ENCODE measurements at places on chromosomes 4 and X. TPM values are rescaled to one million over a fixed set of nuclear protein-coding genes. Genes with fewer than 3 reads are reported as not detected.
A peak's percentile ranks its signal among the peaks of the same experiment; 100 is the strongest.

- no peak for ATAC-seq
Observed at GRCh38 chr4:3263876-3264193, 14.9 kb downstream of the MSANTD1 start.

The FIP1L1 gene
- total RNA-seq = 41.4 TPM

The KIAA1210 gene
- not detected for total RNA-seq

GRCh38 chr4:4838936-4839810, 20.3 kb upstream of the MSX1 start:
- ATAC-seq = no peak

- no peak for ATAC-seq
Observed at GRCh38 chrX:22278375-22278774, 5.7 kb downstream of the CBLL2 start.

The STS gene
- 5.4 TPM for total RNA-seq

The C4orf51 gene
- total RNA-seq = not detected

DNA sequence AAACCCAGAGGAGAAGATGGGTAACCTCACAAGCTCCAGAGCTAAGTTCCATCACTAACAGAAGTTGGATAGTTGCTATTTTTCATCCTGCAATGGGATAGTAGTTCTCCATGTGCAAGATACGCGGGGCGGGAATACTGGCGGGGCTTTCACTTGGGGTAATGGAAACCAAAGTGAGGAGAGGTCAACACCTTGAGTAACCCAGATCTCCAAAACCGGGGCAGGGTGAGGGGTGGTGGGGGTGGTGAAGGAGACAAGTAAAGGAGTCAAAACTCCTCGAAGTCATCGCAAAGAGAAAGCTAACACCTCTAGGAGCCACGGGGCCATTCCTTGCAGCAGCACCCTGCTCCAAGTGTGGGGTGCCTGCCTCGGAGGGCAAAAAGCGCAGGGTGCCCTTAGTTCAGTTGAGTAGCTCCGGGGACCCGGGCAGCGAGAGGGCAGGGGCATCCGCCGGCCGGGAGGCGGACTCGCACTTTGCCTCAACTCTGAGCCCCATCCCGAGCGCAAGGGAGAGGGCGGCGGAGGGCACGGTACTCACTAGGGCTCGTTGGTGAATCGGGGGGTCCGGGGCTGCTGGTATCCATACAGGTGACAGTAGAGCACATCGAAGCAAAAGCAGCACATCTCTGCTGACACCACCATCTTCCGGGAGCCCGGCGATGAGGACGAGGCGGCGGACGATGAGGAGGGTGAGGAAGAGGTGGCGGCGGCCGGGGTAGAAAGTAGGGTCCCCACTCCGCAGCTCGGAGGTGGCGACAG, 645 bp downstream of the AMMECR1 start:
- ATAC-seq = peak; percentile 9

DNA sequence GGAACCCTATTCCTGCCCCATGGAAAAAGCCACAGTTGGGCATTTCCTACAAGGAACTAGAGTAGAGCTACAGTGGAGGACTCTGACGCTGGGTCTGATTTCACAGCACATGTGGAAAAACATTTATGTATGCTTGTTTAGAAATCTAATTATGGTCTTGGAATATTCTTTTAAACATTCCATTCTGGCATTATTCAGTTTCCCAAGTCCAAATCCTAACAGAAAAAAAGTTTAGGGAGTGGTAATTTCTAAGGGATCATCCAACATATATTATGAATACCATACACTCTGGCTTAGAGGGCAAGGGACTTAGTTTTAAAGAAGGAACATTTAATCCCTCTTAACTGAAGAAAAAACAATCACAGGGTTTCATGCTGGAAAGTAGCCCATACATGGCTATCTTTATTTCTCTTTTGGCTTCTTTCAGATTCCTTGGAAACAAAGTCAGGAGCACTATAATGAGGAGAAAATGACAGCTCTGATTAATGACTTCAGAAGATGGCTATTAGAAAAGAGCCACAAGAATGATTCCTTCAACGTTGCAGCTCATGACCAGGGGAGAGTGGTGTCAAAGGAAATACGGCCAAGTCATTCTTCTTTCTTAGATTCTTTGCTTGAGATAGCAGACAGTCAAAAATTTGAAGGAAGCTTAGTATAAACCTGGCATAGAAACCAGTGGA, 56.1 kb downstream of the CNGA2 start:
- no peak for ATAC-seq

DNA sequence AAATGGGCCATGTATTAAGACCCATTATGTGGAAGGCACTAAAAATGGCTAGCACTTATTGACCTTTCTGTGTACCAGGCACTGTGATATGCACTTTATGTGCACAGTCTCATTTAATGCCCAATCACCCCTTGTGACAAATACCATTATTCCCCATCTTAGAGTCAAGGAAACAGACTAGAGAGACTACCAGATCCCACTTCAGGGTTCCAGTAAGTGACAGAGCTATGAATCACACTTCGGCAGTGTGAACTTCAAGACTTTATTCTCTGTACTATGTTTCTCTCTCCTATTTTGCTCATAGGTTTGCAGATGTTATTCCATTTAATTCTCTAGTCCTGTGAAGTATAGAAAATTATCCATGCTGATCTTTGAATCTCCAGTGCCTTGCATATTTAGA, 107.0 kb downstream of the NFKB1 start:
- no peak for ATAC-seq

The MAGEH1 gene
- 32.7 TPM for total RNA-seq

- ATAC-seq = no peak
Observed at GRCh38 chr4:83283181-83283580, 1.4 kb downstream of the COQ2 start.

- no peak for ATAC-seq
Observed at GRCh38 chrX:140505421-140506337, 810 bp upstream of the SOX3 start.

- peak; percentile 45 for ATAC-seq
Observed at GRCh38 chrX:153766098-153766817, 2.2 kb downstream of the PLXNB3 start.

The MAOA gene
- 750 TPM for total RNA-seq

- no peak for ATAC-seq
Observed at GRCh38 chr4:75189711-75190335, 256.9 kb downstream of the PARM1 start.

DNA sequence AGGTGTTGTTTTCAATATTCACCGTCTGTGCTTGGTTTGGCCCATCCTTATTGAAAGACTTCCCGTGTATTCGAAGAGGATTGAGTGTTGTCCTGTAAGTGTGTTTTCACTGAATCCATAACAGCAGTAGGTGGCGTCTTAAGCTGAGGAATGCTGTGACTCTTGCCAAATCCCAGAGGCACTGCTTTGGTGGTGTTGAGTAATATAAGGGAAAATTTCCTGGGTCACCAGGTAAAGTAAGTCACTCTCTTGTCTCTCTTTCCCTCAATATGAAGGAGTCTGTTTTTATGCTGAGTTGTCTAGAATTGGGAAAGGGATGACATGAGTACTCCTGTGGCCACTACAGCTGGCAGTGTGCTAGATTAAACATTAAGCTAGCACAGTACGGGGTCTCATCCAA, 146.7 kb upstream of the ZXDB start:
- no peak for ATAC-seq

- no peak for ATAC-seq
Observed at GRCh38 chr4:168550064-168550766, 53.4 kb downstream of the PALLD start.

Data from gastroesophageal sphincter (tissue), 4 donors.